ENCODE measurements at places on chromosomes 5 and 9.

GRCh38 chr9:124394167-124394566 is 21.1 kb downstream of the PSMB7 start:
- DNase-seq, result no peak

- DNase-seq, result no peak
Observed at GRCh38 chr5:80308526-80308925, 11.3 kb upstream of the SPZ1 start.

DNA sequence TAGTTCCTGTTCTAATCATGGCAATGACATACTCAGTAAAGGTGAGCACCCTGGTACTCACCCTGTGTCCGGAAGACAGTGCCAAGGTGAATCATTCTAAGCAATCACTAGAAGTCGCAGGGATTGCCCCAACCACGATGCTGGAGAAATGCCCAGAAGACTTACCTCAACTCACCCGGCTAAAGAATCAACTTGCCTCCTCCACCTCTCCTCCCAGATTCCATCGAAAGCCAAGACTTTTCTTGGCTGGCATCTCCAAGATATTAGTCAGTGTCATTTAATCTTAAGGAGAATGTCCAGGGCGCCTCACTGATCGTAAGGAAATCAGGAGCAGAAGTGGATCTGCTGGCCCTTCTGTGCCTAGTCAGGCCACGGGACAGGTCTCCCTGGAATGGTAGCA is 204.9 kb downstream of the ERCC6L2 start:
- DNase-seq, result no peak

GRCh38 chr5:172490514-172491461 is 36.5 kb upstream of the SH3PXD2B start:
- no peak for DNase-seq

GRCh38 chr9:14278291-14278721 is 35.6 kb downstream of the NFIB start:
- DNase-seq, result no peak

- no peak for DNase-seq
Observed at GRCh38 chr5:130350131-130350530, 445.9 kb downstream of the CHSY3 start.

DNA sequence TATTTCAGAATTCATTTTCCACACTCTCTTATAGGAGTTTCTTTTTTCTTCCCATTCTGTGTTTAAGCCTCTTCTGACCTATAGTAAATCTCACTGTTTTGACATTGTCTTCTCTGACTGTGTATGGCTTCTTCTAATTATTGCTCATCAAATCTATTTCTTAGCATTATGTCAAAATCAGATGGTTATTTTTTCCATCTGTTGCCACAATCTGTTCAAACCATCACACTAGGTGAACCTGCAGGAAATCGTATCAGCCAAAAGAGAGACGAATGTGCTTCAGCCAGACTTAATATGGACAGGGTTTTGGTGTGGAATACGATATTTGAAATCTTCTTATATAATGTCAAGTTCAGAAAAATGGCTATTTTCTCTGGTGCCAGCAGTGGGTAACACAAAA is 15.9 kb upstream of the SEMA4D start:
- no peak for DNase-seq

- DNase-seq, result no peak
Observed at GRCh38 chr5:96716007-96716406, 53.8 kb downstream of the CAST start.

DNA sequence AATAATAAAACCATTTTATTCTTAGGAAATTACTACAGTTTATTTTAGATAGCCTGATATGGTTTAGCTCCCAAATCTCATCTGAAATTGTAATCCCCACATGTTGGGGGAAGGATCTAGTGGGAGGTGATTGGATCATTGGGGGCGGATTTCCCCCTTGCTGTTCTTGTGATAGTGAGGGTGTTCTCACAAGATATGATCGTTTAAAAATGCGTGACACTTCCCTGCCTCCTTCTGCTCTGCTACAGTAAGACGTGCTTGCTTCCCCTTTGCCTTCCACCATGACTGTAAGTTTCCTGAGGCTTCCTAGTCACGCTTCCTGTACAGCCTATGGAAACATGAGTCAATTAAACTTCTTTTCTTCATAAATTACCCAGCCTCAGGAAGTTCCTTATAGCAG is 122.4 kb upstream of the FGF10 start:
- no peak for DNase-seq

GRCh38 chr9:134768709-134769351 is 111.8 kb upstream of the FCN2 start:
- DNase-seq, result no peak

- DNase-seq, result no peak
Observed at GRCh38 chr9:99833735-99834134, 12.1 kb downstream of the NR4A3 start.

DNA sequence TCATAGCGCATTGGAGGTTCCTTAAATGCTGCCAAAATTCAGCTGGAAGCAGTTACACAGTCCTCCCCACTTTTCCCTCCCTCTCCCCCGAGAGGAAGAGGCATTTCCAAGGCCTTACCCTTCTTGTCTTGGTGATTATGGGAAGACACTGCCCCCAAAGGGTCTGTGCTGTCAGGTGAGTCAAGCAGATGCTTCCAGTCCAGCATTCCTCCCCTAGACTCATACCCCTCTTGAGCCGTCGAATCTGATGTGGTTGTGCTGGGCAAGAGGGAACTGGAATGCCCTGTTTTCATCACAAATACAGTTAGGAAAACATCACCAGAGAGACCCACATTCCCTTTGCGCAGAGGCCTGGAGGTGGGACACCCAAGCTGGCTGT is 107.2 kb downstream of the SEMA6A start:
- DNase-seq, result no peak

- no peak for DNase-seq
Observed at GRCh38 chr5:87888139-87888538, 380.5 kb downstream of the TMEM161B start.

DNA sequence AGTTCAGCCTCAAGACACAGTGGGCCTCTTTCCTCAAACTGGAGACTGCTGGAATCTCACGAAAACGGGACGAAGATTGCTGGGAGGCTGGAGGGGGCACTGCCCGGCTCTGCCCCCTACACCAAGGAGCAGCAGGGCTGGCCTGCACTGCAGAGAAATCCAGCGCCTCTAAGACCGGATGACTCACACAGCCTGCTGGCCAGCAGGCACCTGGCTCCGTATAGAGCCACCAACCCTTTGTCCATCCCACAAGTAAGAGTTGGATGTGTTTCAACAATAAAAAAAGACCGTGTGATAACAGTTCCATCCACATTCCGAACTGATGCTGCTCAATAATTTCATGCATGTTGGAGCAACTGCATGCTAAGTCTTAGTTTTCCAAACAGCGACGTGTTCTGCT is 11.5 kb downstream of the CCDC127 start:
- no peak for DNase-seq

GRCh38 chr9:129290606-129291005 is 112.5 kb upstream of the IER5L start:
- DNase-seq, result no peak

DNA sequence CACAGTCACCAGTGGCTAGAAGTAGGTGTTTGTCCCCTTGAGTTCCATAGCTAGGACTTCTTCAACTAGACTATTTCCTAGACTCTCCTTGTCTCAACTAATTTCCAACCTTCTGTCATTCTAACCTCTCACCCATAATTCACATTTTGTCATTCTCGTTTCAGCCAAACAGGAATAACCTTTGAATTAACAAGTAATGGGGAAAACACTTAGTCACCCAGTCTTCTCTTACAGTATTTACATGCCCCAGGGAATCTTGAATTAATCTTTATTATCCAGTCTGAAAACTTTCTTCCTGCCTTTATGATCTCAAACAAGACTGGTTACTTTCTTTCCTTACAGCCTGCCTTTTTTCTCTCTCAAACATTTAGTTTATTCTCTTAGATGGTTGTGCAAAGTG is 63.3 kb upstream of the RUSC2 start:
- no peak for DNase-seq

- no peak for DNase-seq
Observed at GRCh38 chr9:38263532-38263931, 129.0 kb upstream of the ALDH1B1 start.

GRCh38 chr5:68928617-68929302 is 165.1 kb upstream of the SLC30A5 start:
- no peak for DNase-seq

DNA sequence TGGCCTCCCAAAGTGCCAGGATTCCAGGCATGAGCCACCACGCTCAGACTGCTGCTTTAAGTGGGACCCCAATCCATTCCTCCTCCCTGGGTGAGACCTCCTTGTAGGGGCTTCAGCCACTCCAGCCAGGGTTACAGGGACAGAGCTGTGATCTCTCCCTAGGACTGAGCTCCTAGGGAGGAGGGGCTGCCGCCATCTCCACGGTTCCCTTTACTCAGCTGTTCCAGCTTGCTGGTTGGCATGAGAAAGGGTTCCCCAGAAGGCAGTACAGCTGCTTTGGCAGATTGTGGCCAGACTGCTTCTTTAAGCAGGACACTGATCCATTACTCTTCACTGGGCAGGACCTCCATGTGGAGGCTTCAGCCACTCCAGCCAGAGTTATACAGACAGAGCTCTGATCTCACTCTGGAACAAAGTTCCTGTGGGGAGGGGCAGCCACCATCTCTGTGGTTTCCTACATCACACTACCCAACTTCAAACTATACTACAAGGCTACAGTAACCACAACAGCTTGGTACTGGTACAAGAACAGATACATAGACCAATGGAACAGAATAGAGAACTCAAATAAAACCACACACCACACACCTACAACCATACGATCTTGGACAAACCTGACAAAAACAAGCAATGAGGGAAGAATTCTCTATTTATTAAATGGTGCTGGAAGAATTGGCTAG is 7.2 kb downstream of the INSL6 start:
- DNase-seq, result no peak

DNA sequence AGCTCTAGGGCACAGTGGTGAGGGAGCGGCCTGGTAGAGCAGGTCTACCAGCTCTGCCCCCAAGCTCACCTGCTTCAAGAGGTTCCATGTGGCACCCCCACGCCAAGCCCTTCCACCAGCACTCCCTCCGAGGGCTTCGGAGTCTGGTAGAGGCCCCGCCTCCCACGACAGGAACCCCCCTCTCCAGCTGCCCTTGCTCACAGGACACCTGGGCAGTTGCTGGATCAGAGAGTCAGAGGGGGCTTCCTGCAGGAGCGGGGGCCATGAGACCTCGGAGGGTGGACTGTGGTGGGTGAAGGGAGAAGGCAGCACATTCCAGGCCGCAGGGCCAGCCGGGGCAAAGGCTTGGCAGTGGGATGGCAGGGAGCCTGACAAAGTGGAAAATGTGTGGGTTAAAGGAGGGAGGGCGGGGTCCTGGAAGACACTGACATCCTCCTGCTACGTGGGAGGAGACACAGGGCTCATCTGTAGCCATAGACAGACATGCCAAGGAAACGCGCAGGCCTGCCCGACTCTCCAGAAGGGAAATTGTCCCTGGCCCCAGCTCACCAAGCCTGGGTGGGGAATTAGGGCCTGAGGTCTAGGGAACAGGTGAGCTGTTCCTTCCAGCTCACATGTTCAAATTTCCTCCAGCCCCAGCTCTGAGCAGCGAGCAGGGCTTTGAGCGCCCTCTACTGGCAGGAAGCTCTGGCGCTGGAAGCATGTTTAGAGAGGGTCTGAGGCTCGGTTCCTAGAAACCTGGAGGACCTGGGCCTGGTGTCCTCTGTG is 74.2 kb downstream of the NTNG2 start:
- peak; percentile 89 for DNase-seq

Data from stimulated activated naive CD8-positive, alpha-beta T cell treated with anti-CD3 and anti-CD28 coated beads, Interleukin-15, Interleukin-2, amounts not matched to agents 100 U/mL and 50 U/mL, for 24 hours (primary cell).